ENCODE measurements at places on chromosomes 11 and 22.

DNA sequence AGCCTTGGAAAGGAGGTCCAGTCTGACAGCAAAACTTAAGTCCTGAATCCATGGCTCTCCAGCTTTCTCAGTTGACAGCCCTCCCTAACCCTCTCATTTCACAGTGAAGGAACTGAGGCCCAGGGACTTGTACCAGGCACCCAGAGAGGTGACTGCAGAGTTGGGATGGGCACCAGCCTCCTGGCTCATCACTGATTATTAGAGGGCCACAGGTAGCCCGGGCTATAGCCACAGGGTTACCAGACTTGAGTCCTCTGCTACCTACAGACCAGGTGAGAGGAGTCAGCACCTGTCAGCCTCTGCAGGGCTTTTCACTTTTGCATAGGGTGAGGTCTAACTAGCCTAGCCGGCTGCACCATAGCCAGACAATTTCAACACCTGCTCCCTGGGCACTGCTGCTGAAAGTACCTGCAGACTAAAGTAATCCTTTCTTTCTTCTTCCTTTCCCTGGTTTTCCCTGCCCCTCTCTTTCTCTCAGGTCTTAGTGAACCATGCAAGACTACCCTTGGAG, 37.6 kb downstream of the SYT13 start:
- DNase-seq, result no peak

- no peak for DNase-seq
These were observed 3.0 kb downstream of the FRMD8 start for GRCh38 chr11:65389294-65389980.

DNA sequence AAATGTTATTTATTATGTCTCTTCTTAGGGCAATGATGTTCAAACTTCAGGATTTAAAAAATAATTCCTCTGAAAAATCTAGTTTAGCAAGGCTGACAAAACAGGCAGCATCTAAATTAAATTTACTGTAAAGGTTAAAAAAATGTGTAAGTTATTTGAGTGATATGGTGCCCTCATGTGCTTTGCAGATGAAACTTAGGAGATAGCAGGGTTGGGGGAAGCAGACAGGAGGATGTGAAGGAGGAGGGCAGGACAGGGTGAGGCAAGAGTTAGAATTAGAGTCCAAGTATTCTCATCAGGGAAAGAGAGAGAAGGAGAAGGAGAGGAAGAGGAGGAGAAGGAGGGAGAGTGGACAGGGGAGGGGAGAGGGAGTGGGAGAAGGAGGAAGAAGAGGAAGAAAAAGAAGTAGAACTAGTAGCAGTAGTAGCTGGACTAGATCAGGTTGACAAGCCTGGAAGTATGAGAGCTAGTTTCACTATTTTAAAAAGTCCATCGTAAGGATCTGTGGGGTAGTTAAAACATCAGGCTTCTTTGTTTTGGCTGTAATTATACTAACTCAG, 141.2 kb upstream of the SESN3 start:
- no peak for DNase-seq

DNA sequence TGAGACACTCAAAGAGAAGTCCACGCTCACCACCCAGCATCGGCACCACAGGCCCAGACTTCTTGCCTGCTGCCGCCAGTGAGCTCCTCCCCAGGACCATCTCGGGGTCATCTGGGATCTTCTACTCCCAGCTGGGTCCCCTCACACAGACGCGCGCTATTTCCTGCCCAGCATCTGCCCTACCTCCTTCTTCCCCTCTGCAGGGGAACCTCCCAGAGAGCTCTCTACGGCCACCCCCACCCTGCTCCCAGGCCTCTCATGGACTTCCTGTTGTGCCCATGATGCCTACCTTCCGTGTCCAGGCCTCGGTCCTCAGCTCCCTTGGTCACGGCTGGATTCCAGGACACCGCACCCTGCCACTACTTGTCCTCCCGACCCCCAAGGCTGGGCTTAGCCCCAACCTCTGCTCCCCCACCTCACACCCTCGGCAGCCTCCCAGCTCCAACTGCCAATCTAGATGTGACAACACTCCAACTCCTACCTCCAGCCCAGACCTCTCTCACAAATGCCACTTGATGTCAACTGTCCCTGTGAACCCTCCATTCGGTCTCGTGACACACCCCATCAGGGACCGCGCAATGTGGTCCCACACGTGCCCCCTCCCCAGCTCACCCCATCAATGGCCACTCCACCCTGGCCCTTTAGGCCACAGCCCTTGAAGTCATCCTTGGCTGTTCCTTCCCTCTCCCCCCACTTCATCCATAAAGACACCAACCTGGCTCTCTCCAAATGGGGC, 45.3 kb downstream of the SGSM3 start:
- DNase-seq, result no peak

- DNase-seq, result no peak
These were observed 5.9 kb upstream of the CSF2RB start for GRCh38 chr22:36907253-36908195.

GRCh38 chr11:10762913-10763421, 11.9 kb downstream of the CTR9 start:
- no peak for DNase-seq

- no peak for DNase-seq
These were observed 12.0 kb downstream of the ETS1 start for GRCh38 chr11:128575174-128575960.

- no peak for DNase-seq
These were observed 6.8 kb downstream of the APOL3 start for GRCh38 chr22:36153501-36154422.

- no peak for DNase-seq
These were observed 129.3 kb upstream of the B3GAT1 start for GRCh38 chr11:134541355-134541754.

DNA sequence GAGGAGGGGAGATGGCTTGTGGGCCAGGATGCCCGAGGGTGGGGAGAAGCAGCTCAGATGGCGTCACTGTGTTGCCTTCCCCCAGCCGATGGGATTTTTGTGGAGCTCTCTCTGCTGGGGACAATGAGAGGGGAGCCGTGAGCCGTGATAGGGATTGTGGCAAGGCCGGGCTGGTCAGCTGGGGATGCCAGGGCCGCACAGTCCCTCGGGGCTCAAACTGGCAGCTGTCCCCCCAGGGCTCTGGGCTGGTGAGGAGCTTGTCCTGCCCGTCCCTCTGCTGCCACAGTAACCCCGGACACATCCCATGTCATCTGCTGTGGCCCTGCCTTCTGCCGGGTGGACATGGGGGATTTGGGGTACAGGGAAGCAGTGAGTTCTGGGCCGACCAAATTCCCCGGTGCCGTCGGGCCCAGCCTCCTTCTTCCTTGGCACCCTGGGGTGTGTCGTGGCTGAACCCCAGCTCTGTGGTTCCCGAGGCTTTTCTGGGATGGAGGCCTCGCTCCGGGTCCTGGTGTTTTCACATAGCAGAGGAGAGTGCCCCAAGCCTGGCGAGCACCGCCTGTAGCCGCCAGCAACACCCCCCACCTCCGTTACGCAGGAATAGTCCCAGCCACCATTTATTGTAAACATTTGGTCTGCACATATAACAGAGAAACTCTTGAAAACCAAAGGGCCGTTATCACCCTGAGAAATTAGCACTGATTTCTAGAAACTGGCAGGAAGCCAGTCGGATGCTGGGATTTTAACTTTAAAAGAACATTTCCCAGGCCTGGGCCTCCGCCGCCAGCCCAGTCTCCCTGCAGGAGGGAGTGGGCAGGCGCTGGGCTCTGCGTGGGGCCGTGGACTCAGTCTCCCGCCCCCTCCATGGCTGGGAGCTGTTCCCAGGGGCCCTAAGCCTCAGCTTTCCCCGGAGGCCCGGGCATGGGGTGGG, 9.9 kb downstream of the BRSK2 start:
- no peak for DNase-seq

DNA sequence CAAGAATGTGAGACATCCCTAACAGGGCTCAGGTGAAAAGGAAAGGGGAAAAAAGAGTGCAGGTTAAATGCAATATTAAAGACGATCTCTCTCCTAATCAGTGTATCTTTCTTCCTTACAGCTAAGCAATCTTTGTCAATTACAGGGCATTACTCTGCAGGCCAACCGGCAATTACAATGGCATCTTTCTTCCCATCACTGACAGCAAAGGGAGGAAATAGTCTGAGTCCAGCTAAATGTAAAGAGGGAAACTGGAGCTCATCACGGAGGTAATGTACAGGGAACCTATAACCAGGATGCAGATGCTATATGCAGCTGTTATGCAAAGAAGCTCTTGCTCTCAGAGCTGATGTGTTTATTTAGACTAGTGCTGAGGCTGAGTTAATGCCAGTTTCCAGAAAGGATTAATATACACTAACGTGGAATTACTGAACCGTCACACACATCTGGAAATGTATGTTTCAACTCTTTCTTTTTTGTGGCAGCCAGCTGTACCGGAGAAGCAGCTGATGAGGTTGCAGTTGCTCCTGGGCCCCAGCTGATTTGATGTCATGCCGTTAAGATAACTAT, 121.6 kb downstream of the KIRREL3 start:
- no peak for DNase-seq

DNA sequence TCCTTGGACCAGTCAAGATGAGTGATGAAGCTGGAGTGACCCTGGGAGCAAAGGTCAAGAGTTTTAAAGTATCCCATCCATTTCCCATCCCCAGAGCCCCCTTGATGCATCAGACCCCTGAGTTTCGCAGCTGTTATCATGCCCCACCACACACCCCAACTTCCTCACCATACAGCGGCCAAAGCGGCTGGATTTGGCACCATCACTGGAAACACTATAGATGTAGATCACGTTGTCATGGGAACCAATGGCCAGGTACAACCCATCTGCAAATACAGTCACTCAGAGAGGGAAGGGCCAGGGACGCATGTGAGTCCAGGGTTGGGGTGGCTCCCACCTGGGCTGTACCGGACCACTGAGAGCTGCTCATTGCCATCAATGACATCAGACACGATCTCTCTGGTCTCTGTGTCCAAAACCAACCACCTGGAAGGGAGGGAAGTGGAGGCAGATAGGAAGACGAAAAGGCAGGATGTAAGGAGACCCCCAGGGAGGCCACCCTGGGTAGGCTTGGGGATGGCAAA, 2.2 kb upstream of the MTA2 start:
- DNase-seq, result no peak

DNA sequence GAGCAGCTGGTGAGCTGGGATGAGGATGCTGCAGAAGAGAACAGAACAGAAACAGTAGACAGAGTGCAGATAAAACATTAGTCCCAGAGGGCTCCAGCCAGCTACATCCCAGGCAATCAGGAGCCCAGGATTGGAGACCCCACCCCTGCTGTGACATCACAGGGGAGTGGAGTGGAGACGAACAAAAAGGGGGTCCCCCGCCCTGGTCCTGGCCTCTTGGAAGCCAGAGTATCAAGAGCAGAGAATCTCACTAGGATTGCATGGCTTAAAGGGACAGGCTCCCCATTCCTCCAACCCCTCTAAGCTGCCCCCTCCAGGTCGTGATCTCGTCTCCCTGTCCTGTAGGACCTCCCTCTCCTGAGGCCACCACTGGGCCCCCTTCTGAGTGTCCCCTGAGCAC, at the start of gene P2RX3:
Gene P2RX3, plus strand, starts transcription at position 211 of the 400 bp plus-strand sequence. CDS start 199 bp downstream, outside the sequence.
- no peak for DNase-seq

DNA sequence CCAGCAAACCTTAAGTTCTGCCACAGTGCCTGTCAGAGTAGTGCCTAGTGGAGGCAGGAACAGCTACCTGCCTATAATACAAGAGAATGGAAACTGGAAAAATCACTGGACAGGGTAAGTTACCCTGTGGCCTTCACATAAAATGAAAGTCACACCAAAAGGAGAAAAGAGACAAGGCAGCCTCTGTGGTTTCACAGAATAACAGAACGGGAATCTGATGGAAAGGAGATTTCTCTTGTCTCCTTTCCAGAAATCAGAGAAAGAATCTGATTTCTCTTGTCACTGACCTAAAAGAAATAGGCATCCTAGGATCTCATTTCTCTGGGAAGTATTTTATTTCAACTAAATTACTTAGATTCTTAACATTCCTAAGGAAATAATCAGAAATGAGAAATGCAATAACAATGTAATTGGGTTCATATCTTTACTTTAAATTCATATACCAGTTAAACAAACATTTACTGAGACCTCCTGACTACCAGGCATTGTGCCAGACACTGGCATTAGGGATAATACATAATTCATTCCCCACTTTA, 41.6 kb downstream of the PRCP start:
- DNase-seq, result no peak

- DNase-seq, result no peak
These were observed 33.4 kb upstream of the AMOTL1 start for GRCh38 chr11:94734563-94735275.
